ENCODE measurements at places on chromosomes 11 and 22.

DNA sequence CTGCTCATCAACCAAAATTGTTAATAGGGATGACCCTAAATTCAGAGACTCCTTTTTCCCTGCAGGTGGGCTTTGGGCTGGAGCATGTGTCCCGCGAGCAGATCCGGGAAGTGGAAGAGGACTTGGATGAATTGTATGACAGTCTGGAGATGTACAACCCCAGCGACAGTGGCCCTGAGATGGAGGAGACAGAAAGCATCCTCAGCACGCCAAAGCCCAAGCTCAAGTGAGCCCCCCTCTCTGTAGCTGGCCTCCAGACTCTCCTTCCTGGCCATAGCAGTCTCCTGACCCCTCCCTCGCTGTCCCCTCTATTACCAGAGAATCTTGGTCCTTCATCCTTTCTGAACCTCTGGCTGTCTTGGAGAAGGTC, 47.9 kb upstream of the RAB1B start:
- peak; percentile 27 for DNase-seq

DNA sequence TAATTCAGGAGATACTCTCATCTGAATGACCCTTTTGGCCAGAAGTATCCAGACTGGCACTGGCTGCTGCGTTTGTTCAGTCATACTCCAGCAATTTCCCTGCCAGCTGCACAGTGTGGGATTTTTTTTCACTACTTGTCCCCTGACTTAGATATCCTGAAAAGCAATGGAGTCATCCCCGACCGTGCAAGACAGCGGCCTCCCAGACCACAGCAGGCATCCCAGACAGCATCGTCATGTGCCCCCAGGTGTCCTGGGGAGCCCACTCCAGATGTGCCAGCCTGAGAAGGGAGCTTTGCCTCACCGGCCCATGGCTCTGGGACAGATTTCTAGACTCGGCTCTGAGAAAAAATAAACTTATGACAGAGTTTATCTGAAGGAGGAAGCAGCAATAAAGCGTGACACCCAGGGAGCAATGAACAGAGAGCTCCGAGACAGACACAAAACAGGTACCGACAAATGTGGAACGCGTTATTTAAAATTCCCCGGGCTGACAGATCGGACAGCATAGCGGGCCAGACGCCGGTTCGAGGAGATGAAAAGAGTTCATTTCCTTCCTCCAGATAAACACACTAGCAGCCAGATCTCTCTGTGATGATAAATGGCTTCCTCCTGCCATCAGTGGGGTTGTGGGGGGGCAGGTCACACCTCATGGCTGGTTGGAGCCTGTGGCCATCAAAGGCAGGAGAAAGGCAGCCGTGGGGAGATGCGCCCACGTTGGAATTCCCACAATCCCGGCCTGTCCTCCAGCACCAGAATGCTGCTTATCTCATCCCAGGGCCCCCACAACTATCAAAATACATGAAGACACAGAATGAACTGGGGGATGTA, 106.4 kb upstream of the FGF3 start:
- peak; percentile 39 for DNase-seq

GRCh38 chr22:49717322-49717919, 110.3 kb downstream of the BRD1 start:
- DNase-seq, result no peak

DNA sequence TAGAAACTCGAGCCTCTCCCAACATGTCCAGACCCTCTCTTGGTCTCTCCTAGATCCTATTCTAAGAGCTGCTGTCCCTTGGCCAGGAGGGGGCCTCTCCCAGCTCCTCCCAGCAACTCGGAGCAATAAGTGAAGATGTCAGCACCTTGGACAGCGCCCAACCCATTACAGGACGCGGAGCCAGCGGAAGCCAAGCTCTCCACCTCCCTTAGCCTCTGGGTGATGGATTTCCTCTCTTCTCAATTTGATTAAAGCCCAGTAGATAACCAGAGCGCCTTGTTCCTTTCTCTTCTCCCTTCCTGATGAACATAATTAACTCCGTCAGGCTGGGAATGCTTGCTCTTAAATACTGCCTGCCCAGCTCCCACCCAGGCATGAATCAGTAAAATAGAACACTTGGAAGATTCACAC, 26.2 kb upstream of the TPBGL start:
- no peak for DNase-seq

GRCh38 chr11:76277298-76278175, 71.2 kb upstream of the WNT11 start:
- DNase-seq, result no peak

- no peak for DNase-seq
These were observed 8.7 kb downstream of the OR51B4 start for GRCh38 chr11:5293028-5293427.

DNA sequence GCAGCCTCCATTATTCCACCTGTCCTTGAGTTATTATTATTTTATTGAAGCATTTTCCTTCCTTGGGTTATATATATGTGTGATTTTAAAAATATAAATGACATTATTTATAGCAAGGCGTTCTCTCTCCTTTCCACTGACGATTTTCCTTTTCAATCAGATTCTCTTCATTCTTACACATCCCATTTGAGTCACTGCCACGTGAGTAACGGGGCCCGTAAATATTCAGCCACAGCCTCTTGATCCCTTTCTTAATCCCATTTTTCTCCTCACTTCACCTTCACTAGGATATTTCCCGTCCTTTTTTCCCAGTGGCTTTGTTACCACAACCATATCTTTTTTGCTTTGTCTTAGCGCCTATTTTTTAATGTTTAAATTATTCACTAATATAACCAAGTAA, 396.2 kb downstream of the NTM start:
- DNase-seq, result no peak

GRCh38 chr11:63489879-63490278, 1.1 kb downstream of the PLAAT5 start:
- no peak for DNase-seq

GRCh38 chr11:114079511-114080065, 20.1 kb downstream of the ZBTB16 start:
- no peak for DNase-seq

DNA sequence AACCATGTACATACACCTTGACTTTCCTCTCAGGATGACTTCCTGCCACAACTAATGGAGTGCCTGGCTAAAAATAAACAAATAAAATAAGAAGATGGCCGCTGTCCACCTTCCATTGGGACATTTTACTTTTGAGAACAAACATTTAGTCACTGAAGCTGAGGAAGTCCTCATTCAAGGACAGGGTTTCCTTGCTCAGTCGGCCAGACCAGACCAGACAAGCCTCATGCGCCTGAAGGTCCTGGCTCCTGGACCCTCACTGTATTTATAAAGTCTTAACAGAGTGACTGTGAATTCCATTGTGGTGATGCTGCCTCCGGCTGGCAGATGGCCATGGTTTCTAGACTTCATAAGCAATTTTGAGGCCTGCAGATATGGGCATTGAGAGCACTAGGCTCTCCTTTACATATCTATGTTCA, 114.5 kb downstream of the MAML2 start:
- no peak for DNase-seq

DNA sequence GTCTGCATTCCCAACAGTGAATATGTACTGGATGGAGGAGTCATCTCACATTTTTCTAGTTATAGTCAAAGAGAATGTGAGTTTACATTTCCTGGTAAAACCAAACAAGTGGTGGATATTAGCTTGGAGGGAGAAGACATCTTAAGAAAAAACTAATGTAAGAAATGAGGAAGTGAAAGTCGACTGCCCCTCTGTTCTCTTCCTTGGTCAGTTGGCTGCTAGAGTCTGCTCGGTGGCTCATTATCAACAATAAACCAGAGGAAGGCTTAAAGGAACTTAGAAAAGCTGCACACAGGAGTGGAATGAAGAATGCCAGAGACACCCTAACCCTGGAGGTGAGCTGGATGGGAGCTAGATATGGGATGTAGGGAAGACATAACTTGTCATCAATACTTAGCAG, 5.8 kb downstream of the SLC22A9 start:
- DNase-seq, result no peak

- no peak for DNase-seq
These were observed 1.5 kb upstream of the PLCB3 start for GRCh38 chr11:64249563-64250414.

GRCh38 chr22:46047226-46047625, 70.3 kb upstream of the WNT7B start:
- DNase-seq, result peak; percentile 27

- no peak for DNase-seq
These were observed 13.5 kb downstream of the CCDC81 start for GRCh38 chr11:86388198-86388597.

DNA sequence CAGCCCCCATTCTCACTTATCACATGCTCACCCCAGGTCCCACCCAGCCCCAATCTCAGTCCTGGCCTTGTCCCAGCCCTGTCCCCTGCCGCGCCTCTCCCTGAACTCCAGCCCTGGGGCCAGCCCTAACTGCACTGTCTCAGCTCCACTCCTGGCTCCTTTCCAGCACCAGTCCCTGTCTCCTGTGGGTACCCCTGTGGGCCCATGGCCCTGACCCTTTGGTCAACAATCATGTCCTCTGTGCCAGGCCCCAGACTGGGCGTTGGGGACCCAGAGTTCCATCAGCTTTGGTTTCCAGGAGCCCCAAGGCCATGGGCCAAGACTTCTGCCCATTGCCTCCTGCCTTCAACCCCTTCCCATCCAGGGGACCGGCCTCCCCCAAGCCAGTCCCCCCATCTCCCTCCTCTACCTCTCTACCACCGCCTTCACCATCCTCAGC, 757 bp downstream of the SPI1 start:
- no peak for DNase-seq

DNA sequence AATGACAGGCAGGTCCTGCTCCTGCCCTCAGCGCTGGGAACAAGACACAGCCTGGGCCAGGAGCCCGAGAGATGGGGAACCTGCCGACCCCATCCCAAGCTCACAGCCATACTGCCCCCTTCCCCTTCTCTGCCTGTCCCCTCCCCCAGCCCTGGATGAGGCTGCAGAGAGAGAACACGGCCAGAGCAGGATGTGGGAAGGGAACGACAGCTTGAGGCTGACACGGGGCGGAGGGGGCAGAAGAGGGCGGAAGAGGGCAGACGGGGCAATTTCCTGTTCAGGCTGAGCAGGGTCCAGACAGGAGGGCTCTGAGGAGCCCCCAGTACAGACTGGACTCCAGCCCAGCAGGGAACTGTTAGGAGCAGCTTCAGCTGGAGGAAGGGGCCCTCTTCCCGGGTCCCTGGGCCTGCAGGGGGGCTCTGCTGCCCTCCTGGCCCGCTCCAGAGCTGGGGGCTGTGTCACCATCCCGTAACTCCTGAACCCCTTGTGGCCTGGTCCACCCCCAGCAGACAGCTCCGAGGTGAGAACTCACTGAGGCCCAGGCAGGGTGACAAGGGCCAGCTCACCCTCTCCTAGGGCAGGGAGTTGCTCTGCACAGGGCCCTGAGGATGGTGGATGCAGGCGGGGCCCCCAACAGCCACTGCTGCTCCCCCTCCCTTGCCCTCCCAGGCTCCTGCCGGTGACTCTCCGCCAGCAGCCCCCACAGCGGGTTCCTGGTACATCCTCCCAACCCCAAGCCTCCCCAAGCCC, 5.7 kb downstream of the CTSD start:
- peak; percentile 91 for DNase-seq

GRCh38 chr11:104765401-104766095, 132.7 kb downstream of the CASP12 start:
- no peak for DNase-seq

DNA sequence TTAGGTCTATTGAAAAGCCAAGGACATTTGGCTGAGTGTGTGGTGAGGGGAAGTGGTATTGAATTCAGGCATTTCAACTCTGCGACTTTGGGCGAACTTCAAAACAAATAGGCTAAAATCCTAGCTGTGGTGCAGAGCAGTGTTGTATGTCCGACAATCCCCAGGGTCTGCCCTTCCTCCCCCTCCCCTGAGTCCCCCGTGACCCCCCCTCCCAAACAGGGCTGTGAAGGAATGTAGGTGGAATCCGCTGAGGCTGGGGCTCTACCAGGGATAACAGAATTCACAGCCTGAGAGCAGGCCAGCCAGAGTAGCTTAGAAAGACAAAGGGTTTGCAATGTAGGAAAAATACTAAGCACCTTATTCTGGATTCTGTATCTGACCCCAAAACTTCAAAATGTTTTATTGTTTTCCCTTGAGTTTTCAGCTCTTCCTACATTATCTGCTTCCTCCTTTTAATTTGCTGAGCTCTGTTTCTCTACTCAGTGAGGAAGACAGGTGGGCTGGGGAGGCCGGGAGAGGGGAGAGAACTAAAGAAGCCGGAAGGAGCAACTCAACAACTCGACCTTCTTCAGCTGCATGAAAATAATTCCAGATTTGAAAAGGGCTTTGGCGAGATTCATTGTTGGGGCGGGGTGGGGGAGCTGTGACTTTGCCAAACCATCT, 315.2 kb downstream of the BLID start:
- no peak for DNase-seq

DNA sequence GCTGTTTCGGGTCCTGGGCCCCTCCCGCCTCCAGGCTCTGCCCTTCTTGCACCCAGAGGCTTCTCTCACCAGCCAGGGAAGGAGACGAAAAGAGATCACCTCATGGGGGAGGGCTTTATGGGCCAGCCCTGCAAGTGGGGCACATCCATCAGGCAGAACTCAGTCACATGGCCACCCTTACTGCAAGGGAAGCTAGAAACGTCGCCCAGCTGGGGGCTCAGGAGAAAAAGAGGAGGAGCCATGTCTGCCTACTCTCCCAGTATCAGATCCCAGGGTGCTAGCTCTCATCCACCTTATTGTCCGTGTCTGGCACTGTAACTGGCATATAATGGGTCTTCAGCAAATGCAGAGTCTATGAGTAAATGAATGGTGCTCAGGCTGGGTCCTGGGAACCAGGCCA, 24.2 kb downstream of the MFNG start:
- DNase-seq, result no peak

- no peak for DNase-seq
These were observed 1327.3 kb downstream of the TBC1D22A start for GRCh38 chr22:48089601-48090331.

- DNase-seq, result no peak
These were observed 22.1 kb downstream of the FLI1 start for GRCh38 chr11:128715691-128716561.

GRCh38 chr22:50118129-50118528, 28.3 kb downstream of the MOV10L1 start:
- no peak for DNase-seq

DNA sequence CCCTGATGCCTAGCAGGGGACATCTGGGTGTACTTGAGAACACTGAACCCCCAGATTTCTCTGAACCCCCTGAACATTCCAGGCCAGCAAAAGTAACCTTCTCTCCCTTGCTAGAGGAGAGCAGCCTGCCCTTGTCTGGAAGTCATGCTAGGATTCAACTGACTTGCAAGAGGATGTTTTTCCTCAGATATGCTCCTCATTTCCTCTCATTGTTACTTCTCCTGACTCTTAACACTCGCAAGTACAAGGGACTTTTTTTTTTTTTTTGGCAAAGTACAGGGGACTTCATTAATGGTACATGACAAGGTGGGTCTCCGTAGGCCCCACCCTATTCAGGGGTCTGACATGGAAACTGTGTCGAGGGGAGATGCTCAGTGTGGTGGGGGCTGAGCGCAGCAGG, 6.3 kb upstream of the MCHR1 start:
- DNase-seq, result no peak

DNA sequence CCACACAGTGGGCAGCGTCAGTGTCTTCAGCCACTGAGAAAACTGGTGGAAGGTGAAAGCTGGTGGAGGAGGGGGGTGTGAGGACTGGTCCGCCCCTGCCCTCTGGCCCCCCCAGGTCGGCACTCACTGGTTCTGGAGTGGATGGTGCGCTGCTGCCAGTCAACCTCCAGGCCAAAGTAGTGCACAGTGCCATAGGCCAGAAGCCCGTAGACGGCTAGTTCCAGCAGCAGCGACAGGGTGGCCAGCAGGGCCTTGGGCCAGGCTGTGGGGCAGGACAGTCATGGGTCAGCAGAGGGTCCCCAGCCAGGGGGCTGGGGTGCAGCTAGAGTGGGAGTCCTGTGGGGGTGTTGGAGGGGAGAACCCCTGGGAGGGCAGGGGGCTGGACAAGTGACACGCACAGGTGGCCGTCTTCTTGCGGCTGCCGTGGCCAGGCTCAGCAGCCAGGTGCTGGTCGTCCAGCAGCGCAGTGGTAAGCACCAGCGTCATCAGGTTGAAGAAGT, 2.2 kb downstream of the LMF2 start:
- no peak for DNase-seq

All from chondrocyte (in vitro differentiated cells).